ENCODE measurements at places on chromosomes 6 and 20. TPM values are rescaled to one million over a fixed set of nuclear protein-coding genes. Genes with fewer than 3 reads are reported as not detected.

The DLL1 gene
- 16.1 TPM for total RNA-seq

The RSPH4A gene
- 0.11 TPM for total RNA-seq

The RHAG gene
- total RNA-seq, result 0.54 TPM

The SIRPD gene
- not detected for total RNA-seq

The PAK5 gene
- total RNA-seq, result 0.07 TPM

The CFAP61 gene
- 0.32 TPM for total RNA-seq

The PRICKLE4 gene
- 1.8 TPM for total RNA-seq

The MEI4 gene
- not detected for total RNA-seq

The CLDN20 gene
- total RNA-seq, result not detected

- H3K27me3 ChIP-seq, result peaks cover 45% of the 10 kb centered on the region
- H3K36me3 ChIP-seq, result no peaks in the 10 kb centered on the region
- H3K4me1 ChIP-seq, result no peaks in the 10 kb centered on the region
- DNase-seq, result no peak
- H3K27ac ChIP-seq, result no peak overlapping the region
- H3K4me3 ChIP-seq, result peak overlapping the region; percentile 64
These were observed 903 bp downstream of the SLC4A11 start for GRCh38 chr20:3237958-3238615.

DNA sequence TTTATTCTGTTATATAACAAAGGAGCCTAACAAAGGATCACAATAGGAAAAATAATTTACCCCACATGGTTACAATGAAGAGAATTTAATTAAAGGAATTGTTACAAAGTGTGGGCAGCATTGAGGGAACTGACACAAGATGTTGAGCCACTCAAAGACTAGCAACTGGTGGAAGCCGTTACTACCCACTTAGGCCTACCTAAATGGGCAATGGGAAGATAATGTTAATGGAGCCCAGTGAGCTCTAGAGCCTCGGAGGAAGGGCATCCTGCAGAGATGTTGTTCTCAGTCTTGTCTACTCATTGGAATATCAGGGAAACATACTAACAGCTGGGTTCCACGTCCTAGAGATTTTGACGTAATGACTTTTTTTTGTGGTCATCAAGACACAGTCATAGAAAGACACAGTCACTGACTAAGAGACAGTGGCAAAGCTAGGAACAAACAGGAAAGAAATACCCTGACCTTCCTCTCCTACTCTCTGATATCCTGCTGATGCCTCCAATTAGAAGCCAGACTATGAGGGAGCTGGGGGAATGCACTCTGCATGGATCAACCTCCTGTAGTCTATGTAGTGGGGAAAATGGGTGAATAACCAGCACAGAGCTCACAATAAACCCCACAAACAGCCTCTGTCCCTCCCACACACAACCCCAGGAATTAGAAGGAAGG lies 523.8 kb upstream of the FLRT3 start:
- no peak overlapping the region for H3K4me3 ChIP-seq
- no peak overlapping the region for H3K27ac ChIP-seq
- no peaks in the 10 kb centered on the region for H3K27me3 ChIP-seq
- H3K36me3 ChIP-seq, result no peaks in the 10 kb centered on the region

- no peak for DNase-seq
- no peaks in the 10 kb centered on the region for H3K4me1 ChIP-seq
- H3K27me3 ChIP-seq, result no peaks in the 10 kb centered on the region
- H3K36me3 ChIP-seq, result no peaks in the 10 kb centered on the region
- H3K27ac ChIP-seq, result no peak overlapping the region
These were observed 50.2 kb downstream of the TBC1D7 start for GRCh38 chr6:13278164-13278563.

GRCh38 chr6:142028527-142028926 lies 104.2 kb upstream of the GJE1 start:
- H3K36me3 ChIP-seq, result no peaks in the 10 kb centered on the region
- no peaks in the 10 kb centered on the region for H3K27me3 ChIP-seq
- no peak for DNase-seq
- H3K4me3 ChIP-seq, result no peak overlapping the region
- no peak overlapping the region for H3K27ac ChIP-seq

- no peak overlapping the region for H3K27ac ChIP-seq
- H3K4me1 ChIP-seq, result no peaks in the 10 kb centered on the region
- H3K36me3 ChIP-seq, result no peaks in the 10 kb centered on the region
- DNase-seq, result peak; percentile 18
- H3K4me3 ChIP-seq, result no peak overlapping the region
- no peaks in the 10 kb centered on the region for H3K27me3 ChIP-seq
These were observed 378 bp upstream of the ERVFRD-1 start for GRCh38 chr6:11111769-11112437.

DNA sequence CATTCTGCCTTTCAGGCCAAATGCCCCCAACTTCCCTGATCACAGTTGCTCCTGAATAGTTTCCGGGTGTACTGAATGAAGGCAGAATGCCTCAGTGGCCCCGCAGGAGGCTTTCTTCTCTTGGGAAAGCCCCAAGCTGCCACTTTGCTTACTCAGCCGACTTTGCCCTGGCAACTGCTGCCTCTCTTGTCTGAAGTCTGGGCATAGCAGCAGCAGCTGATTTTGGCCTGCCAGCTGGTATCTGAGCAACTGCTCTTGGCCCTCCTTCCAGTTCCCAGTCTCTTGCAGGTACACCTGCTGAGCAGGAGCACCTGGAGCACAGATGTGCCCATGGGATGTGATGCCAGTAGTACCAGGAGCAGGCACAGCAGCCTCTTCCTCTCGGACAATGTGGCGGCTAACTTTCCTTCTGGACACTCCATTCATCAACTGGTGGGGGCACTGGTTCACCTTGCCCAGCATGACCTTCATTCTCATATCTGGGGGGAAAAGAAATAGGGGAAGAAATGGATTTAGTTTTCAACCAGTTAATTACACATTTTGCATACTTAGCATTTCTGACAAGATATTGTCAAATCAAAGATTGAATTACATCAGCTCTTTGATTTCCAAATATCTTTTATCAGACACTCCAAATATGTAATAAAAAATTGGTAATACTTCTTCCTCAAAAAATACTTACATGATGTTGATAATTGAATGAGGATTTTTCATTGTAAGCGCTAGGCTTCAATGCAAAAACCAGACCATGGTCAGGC lies 468.2 kb downstream of the PKHD1 start:
- no peaks in the 10 kb centered on the region for H3K36me3 ChIP-seq
- DNase-seq, result no peak
- H3K4me3 ChIP-seq, result no peak overlapping the region
- no peaks in the 10 kb centered on the region for H3K27me3 ChIP-seq
- no peak overlapping the region for H3K27ac ChIP-seq

DNA sequence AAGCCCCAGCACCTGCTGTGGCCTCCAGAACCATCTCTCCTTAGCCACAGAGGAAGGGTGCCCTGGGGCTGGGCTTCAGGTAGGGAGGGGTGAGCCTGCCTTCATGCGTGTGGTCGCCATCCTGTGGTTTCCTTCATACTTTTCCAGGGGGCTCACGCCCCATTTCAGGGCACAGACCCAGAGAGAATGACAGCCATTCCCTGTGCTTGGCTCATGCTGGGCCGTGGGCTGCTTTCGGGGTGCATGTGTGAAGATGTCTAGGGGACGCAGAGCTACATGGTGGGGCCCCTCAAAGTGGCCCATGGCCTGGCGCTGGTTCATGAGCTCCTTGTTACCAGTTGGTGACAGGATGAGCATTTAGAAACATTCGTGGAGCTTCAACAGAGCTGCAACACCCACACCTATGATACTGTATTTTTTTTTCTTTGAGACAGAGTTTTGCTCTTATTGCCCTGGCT lies 190.3 kb upstream of the SLC24A3 start:
- no peak overlapping the region for H3K27ac ChIP-seq
- no peak overlapping the region for H3K4me3 ChIP-seq
- H3K27me3 ChIP-seq, result no peaks in the 10 kb centered on the region
- DNase-seq, result no peak

GRCh38 chr20:5973172-5973571 lies 22.7 kb downstream of the MCM8 start:
- no peak for DNase-seq
- no peak overlapping the region for H3K4me3 ChIP-seq
- H3K4me1 ChIP-seq, result no peaks in the 10 kb centered on the region

DNA sequence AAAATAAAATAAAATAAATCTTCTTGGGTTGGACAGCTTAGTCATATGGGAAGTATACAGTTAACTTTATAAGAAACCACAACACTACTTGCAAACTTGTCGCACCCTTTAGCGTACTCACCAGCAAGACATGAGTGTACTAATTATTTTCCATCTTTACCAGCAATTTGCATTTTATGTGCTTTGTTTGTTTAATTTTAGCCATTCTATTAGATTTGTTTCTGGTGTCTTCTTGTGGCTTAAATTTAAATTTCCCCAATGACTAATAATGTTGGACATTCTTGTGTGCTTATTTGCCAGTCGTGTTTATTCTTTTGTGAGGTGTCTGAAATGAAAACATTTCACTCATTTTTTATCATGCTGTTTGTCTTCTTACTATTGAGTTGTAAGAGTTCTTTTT lies 1172.2 kb upstream of the CITED2 start:
- H3K4me1 ChIP-seq, result no peaks in the 10 kb centered on the region
- no peaks in the 10 kb centered on the region for H3K36me3 ChIP-seq
- no peak overlapping the region for H3K4me3 ChIP-seq
- no peaks in the 10 kb centered on the region for H3K27me3 ChIP-seq
- H3K27ac ChIP-seq, result no peak overlapping the region

GRCh38 chr6:6469074-6469473 lies 119.4 kb upstream of the LY86 start:
- no peaks in the 10 kb centered on the region for H3K36me3 ChIP-seq
- H3K27ac ChIP-seq, result no peak overlapping the region
- DNase-seq, result no peak
- H3K27me3 ChIP-seq, result no peaks in the 10 kb centered on the region
- H3K4me1 ChIP-seq, result no peaks in the 10 kb centered on the region
- no peak overlapping the region for H3K4me3 ChIP-seq

DNA sequence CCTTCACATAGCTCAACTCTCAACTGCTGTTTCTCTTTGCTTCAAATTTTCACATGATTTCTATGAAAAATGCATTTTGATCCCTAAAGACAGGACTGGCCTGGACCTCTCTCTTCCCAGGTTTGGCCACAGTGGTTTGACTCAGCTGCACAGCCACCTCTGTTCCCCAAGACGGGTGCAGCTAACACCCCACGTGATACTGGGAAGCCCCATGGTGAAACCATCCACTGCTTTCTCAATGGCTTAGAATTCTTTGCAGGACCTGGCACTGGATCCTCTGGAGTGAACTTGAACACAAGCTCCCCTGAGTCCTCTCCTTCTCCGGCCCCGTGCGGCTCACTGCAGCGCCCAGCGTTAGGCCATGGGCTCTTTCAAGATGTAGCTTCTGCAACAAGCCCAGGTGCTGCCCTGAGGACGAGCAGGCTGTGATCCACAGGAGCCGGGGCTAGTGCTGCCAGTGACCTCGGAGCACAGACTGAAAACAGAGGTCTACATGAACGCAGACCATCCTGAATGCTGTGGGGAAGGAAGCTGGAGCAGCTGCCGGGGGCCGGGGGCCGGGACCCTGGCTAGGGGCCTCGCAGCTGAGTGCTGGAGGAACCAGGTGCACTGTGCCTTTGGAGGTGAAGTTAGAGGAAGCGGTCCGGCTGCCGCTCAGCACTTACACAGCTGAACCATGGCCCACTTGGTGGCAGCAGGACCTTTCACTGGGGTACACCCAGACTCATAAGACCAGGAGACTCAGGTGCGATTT lies 58.8 kb upstream of the MPC1 start:
- no peaks in the 10 kb centered on the region for H3K27me3 ChIP-seq
- DNase-seq, result no peak
- no peaks in the 10 kb centered on the region for H3K4me1 ChIP-seq
- H3K27ac ChIP-seq, result no peak overlapping the region
- no peaks in the 10 kb centered on the region for H3K36me3 ChIP-seq
- no peak overlapping the region for H3K4me3 ChIP-seq

GRCh38 chr20:40724566-40724965 lies 35.5 kb upstream of the MAFB start:
- no peaks in the 10 kb centered on the region for H3K36me3 ChIP-seq
- H3K27ac ChIP-seq, result no peak overlapping the region
- no peaks in the 10 kb centered on the region for H3K4me1 ChIP-seq
- no peak overlapping the region for H3K4me3 ChIP-seq
- no peak for DNase-seq

GRCh38 chr6:98487612-98488011 lies 346.8 kb upstream of the POU3F2 start:
- H3K27me3 ChIP-seq, result no peaks in the 10 kb centered on the region
- DNase-seq, result no peak
- H3K4me1 ChIP-seq, result no peaks in the 10 kb centered on the region
- no peaks in the 10 kb centered on the region for H3K36me3 ChIP-seq
- no peak overlapping the region for H3K27ac ChIP-seq

DNA sequence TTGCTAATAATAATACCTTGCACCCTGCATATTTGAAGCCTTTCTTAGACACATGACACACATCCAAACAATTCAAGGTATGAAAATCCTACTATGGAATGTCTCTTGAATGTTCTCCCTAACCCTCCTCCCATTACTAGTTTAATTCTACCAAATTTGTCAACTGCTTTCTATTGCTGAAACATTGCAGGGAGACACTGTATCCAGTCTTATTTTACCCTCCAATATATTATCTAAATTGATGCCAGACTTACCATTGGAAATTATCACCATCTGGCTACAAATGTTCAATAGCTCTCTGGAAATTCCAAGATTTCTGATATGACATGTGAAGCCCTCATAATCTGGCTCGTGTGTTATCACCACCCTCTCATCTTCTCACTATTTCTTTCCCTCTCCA lies 1027.3 kb upstream of the CITED2 start:
- H3K27me3 ChIP-seq, result no peaks in the 10 kb centered on the region
- H3K4me1 ChIP-seq, result no peaks in the 10 kb centered on the region

DNA sequence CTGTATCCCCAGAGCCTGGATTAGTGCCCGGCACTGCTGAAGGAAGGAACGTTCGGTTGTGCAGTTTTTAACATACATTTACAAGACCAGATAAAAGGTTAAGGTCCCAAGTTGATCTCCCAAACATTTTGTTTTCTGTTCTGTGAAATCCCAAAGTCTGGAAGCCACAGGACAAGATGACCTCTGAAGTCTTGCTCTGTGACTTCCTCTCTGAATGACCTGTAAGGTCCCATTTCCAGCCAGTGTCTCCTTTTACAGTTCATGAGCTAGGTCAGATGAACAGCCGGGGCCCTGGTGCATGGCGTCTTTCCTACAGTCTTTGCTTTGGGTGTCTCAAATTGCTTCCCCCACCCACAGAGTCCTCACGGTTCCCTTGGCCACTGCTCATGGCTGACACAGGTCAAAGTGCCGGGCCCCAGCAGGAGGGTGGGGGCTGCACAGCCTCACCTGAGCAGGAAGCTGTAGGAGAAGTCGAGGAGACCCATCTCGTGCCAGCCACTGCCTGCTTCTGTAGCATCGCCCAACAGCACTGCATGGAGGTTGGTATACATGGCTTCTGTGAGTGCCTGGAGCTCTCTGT lies 24.0 kb downstream of the PTGIS start:
- no peaks in the 10 kb centered on the region for H3K27me3 ChIP-seq
- no peaks in the 10 kb centered on the region for H3K36me3 ChIP-seq
- H3K27ac ChIP-seq, result no peak overlapping the region
- no peak overlapping the region for H3K4me3 ChIP-seq

GRCh38 chr6:43714311-43715055 lies 26.9 kb upstream of the MRPS18A start:
- no peaks in the 10 kb centered on the region for H3K4me1 ChIP-seq
- H3K27ac ChIP-seq, result no peak overlapping the region
- H3K36me3 ChIP-seq, result no peaks in the 10 kb centered on the region
- no peaks in the 10 kb centered on the region for H3K27me3 ChIP-seq
- no peak overlapping the region for H3K4me3 ChIP-seq
